Endothelial cell of umbilical vein (primary cell): ENCODE measurements at places on chromosomes 2 and 18.

- DNase-seq = no peak
These were observed 1003.8 kb upstream of the DDX18 start for GRCh38 chr2:116810645-116811044.

- no peak for DNase-seq
These were observed 18.0 kb upstream of the NR4A2 start for GRCh38 chr2:156350374-156351142.

DNA sequence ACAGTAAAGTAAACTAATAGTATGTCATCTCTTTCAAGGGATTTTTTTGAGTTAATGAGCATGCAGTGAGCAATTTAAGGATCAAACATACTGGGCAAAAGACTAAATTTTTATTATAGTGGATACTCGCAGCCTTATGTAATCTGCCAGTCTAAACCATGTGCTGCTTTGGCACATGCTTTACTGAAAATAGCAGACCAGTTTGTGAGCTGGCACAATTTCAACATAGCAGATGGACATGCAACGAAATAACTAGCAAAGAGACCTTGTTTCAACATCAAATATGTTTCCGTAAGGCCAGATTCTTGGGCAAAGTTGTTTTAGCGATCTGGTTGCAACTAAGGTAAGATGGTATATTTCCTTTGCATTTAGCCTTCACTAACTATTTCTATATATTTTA lies 807.3 kb downstream of the NR4A2 start:
- no peak for DNase-seq

DNA sequence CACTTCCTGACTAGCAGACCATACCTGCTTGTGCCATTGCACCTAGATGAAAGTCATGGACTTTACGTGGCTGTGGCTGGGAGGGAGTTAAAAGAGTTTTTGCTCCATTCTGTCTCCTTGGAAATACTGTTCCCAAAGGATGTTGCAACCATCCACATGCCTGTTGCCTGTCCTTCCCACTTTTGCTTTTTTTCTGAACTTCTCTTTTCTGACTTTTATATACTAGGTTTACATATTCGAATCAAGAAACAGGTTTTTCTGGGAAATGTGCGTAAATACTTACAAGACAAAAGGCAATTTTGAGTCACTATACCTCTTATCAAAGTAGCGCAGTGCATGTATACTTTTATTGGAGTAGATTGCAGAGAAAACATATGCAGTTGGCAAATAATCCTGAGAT lies 244.8 kb downstream of the PRKCE start:
- no peak for DNase-seq

DNA sequence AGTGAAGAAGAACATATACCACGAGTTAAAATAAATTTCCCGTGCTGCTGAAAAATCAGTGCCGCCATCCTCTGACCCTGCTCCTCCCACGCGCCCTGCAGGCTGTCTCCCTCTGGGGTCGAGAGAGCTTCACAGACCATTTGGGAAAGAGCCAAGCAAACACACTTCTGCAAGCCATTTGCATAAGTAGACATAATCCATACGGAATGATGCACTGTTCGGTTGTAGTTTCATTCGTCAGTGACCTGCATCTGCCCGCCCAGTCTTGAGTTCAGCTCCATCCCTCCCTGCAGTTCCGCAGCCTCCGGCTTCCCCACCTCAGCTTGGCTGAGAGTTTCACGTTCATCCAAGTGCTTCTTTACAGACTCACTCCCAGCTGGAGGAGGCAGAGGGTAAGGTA lies 69.6 kb downstream of the TRAPPC12 start:
- no peak for DNase-seq

GRCh38 chr2:229403296-229403695 lies 132.2 kb upstream of the PID1 start:
- DNase-seq = no peak

GRCh38 chr2:65957454-65957853 lies 477.5 kb upstream of the MEIS1 start:
- no peak for DNase-seq

DNA sequence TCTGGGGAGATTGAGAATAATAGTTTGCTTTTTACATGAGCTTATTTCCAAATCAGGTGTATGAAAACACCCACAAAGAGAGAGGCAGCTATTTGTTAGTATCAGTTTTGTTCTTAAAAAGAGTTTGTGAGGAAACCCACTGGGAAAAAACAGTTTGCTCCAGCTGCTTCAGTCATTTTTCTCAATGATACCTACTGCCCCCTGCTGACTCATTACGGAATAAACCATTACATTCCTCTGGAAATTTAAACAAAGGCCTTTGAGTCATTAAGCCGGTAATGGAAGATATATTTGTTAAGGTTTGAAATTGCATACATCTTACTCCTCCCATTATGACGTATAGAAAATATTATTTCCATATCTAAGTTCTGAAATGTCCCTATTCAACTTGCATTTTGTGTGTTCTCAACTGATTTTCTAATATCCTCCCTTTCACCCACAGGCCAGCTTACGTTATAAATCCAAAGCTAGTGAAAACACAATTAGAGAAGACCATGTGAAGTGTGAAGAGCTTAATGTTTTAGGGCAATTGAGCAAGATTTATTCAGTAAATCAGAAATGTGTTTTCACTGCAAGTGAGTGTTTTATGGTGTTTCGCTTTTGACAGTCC lies 761.6 kb downstream of the DSC3 start:
- peak; percentile 65 for DNase-seq

DNA sequence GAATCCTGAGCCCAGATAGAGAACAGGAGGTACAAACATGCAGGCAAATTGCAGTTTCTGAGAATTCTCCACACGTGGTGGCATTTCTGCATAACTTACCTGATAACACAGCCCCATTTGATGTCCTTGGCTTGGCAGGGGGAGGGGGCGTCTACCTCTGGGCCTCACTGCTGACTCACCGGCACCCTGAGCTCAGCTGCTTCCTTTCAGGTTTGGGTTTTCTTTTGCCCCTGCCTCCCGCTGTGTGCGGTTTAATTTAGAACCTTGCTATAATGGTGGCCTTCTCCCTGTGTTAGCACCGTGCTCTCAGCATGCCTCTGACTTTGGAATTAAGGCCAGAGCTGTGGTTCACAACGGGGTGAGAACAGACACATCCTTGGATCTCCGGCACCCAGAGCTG lies 4.4 kb downstream of the CTIF start:
- no peak for DNase-seq

DNA sequence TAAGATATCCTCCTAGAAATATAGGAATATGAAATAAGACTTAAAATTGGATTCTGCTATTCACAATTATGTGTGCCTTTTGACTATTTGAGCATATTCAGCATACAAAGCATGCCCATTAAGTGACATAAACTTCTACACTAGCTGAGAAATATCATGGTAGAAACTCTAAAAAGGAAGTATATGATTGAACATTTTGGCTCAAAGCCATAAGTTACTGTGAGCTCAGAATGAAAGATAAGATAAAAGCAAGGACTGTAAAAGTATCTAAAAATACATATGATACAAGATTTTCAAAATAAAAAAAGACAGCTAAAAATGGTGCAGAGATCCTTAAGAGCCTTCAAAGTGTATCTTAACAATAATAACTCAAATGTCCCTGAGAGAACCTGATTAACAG lies 340.5 kb upstream of the SLC39A10 start:
- DNase-seq = no peak

DNA sequence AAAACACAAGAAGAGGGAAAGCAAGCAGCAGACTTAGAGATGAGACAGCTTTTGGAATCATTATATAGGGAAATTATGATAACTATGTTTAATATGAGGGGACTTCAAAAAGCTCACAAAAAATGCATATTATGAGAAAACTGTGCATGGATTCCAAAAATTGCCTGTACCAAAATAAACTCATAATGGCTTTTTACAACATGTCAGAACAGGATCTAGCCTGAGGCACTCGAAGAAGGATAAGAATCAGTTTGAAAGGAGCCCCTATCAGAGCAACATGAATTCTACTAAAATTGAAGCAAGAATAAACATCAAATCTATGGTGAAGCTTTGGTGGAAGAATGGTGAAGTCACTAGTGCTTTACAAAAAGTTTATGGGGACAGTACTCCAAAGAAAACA lies 187.4 kb downstream of the RDH14 start:
- DNase-seq = no peak

DNA sequence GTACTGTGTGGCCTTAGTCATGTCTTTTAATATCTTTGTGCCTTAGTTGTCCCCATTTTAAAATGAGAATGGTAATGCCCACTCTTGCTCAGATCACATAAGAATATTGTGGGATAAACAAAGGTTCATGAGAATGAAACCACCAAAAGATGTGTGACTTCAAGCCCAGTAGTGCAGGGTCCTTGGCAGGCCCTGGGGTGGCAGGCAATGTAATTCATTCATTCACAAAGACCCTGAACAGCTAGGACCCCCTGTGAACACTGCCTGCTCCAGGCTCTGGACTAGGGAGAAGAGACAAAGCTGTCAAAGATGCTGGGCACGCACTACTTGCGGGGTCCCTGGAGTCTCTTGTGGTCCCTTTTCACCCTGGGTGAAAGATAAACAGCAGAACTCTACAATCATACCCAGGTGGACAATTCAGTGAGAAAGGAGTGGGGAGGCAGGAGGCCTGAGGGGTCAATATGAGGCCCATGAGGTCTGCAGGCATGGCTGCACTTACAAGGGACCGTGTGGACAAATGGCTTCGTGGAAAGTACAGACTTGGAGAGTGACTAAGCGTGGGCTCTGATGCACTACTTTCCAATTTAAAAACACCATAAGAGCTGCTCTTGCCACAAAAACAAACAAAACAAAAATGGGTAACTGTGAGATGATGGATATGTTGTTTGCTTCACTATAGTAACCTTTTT lies 136.1 kb downstream of the SMAD7 start:
- DNase-seq = no peak

GRCh38 chr18:68121308-68121707 lies 593.6 kb downstream of the TMX3 start:
- no peak for DNase-seq

DNA sequence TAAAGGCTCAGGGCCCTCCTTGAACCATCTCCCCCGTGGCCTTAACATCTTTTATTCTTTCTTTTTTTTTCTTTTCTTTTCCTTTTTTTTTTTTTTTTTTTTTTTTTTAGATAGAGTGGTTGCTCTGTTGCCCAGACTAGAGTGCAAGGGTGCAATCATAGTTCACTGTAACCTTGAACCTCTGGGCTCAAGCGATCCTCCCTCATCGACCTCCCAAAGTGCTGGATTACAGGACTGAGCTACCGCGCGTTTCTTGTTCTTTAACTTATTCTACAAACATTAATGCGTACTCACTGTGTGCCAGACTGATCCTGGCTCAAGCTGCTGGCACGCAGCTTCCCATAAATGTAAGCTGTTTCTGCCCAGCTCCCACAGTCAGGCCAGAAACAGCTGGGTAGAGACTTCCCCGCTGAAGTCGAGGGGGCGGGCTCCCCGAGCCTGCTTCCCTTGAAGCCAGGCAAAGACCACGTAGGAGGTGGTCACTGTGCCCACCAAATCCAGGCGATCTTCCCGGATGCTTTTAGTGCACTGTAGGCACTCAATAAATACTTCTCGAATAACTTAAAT lies 29.2 kb upstream of the ATP6V1B1 start:
- DNase-seq = no peak

DNA sequence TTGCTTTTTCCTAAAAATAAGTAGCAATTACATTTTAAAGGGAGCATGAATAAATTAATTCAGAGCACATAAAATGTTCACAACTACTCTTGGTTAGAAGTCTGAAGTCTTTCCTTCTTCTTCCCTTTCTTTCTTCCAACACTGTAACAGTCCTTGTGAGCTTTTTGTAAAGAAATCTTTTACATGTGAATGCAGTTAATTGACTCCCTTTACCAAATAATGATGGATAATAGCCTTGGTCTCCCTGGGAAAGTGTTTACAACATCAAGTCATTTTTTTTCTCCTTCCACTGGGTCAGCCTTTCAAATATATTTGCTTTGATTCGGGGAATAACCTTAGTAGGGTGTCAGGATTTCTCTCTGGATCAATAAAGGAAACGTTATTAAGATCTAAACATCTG lies 39.1 kb downstream of the CALCRL start:
- DNase-seq = no peak

DNA sequence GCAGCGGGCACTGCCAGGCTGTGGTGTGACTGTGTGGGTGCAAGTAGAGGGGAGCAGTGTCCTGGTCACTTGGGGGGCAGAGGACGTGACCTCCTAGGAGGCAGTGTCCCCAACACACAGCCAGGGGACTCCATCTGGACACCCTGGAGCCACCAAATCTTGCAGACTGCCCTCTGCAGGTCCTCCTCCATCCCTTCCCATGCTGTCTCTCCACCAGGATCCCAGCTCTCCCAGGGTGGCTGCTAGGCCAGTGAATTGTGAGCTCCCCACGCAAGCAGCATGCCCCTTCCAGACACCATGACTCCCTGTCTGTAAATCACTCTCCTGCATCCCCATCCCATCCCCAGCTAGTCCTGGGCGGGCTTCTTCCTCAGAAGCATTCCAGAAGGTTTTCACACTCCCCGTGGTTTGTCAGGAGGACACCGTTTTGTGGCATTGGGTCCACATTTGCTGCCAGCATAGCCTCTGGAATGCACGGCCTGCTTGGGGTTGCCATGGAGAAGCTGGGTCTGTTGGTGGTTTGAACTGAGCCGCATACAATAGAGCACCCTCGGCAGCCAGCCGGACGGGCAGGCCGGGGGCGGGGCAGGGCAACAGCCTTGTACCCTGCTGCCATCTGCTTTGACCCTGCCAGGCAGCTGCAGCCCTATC lies 210.7 kb downstream of the KLHL29 start:
- no peak for DNase-seq

GRCh38 chr2:63078852-63079606 lies 28.4 kb downstream of the OTX1 start:
- peak; percentile 6 for DNase-seq

GRCh38 chr2:225009768-225010167 lies 32.5 kb downstream of the DOCK10 start:
- no peak for DNase-seq

GRCh38 chr2:32835148-32835547 lies 111.6 kb upstream of the LTBP1 start:
- no peak for DNase-seq

GRCh38 chr2:227406177-227407031 lies 18.7 kb upstream of the SCYGR1 start:
- DNase-seq = peak; percentile 96

GRCh38 chr18:34918856-34919255 lies 122.4 kb upstream of the MAPRE2 start:
- no peak for DNase-seq

GRCh38 chr2:110991911-110992310 lies 128.8 kb upstream of the BCL2L11 start:
- DNase-seq = no peak

DNA sequence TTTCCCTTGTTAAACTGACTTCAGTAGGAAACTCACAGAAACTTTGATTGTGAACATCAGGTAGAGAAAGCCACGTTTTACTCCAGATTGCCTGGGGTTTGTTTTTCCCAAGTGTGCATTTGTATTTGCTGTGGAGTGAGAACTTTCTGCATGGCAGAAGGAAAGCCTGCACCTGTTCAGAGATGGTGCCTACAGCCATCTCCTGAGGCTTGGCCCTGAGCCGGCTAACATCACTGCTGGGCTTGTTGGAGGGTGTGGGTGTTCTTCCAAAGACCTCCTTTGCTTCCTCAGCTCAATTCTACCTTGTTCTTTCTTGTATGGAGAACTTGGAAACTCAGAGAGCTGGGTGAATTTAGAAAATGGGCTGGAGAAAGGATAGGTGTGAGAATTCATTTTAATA lies 16.1 kb downstream of the KCNS3 start:
- DNase-seq = no peak

- no peak for DNase-seq
These were observed 21.9 kb upstream of the ACKR3 start for GRCh38 chr2:236547725-236548124.

- DNase-seq = no peak
These were observed 319.8 kb downstream of the FBXO15 start for GRCh38 chr18:73827801-73828200.
